ENCODE measurements at places on chromosomes 5 and 9.

DNA sequence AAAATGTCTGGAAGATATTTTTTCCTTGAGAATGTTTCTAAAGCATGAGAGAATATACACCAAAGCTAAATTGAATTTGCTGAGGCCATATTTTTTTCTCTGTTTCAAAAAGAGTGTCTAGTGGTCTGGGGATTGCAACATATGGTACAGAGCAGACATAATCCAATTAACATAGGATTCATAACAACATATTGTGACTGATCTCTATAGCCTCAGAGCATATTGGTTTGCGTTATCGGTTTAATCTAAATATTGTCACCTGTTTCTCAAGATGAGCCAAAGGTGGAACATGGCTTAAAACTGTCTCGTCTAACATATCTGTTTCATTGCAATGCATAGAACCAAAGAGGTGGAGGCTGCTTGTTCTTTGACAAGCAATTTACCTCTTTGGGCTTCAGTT is 3.9 kb downstream of the PPP3R2 start:
- no peak for ATAC-seq

DNA sequence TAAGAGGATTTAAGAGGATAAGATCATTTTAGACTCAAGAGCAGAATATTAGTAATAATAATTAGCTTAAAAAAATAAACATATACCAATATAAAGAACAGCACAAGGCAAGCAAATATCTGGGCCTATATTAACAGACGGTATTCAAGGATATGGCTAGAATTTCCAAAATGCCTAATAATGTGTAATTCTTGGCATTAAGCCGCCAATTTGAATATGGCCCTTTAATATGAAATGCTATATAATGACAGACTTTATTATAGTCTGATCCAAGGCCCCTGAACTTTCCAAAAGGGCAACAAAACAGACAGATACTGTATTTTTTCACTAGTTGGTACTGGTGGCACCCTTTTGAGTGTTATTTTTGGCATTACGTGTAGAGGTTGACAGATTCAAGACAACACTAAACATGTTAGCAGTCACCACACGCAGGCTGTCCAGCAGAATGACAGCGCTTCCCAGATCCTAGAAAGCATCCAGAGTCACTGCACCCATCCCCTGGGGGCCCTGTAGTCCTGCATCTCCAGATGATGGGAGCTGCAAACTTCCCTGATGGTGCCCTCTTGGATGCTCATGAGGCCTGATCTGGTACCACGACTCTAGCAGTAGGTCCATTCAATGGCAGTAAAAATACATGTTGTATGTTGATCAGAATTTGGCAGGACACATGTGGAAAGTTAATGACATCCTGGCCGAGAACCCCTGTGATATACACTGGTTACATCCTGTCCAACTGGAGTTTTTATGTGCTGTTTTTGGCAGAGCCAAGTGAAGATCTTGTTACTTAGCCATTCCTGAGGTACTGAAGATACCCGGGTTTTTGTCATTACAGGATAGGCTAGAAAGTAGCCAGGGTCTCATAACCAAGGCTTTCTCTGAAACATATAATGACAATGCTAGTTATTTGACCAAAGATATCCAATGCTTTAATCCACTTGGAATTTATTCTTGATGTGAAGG is 1.7 kb upstream of the ABL1 start:
- peak; percentile 36 for ATAC-seq

- ATAC-seq: peak; percentile 100
Measured at GRCh38 chr5:174045470-174046025, at the start of gene NSG2. NSG2 (plus strand) TSS chr5:174045706; CDS start chr5:174046756, 1,050 bp downstream.

DNA sequence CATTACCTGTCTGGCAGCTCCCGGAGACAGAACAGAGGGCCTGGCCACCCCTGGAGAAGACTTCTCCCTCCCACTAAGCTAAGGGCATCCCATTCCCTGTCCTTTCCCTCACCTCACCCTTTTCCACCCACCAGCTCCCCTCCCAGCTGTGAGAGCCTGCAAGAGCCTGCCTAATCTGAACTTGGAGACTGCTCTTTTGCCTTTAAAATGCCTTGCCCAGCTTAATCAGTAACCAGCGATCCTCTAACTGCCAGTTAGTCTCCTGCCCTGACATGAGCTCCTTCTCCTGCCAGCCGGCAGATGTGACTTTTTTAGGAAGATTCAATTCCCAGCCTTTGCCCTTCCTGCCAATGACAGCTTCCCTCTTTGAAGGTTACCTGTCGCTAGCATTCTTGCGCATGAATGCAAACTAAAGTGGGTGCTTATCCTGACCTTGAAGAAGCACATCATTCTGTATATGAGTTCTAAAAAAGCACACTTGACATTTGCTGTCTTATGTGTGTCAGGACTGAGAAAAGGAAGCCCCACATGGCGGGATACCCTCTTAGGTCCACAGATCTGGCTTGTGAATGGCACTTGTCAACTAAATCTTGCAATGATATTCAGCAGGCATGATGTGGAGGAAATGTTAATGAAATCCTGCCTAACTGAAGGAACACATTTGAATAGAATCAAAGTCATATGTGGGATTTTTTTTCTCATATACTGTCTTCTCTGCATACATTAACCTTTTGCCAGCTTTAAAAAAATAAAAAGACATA is 411.2 kb upstream of the SLC30A5 start:
- ATAC-seq: no peak

GRCh38 chr9:3012245-3012644 is 168.3 kb upstream of the PUM3 start:
- ATAC-seq: no peak

DNA sequence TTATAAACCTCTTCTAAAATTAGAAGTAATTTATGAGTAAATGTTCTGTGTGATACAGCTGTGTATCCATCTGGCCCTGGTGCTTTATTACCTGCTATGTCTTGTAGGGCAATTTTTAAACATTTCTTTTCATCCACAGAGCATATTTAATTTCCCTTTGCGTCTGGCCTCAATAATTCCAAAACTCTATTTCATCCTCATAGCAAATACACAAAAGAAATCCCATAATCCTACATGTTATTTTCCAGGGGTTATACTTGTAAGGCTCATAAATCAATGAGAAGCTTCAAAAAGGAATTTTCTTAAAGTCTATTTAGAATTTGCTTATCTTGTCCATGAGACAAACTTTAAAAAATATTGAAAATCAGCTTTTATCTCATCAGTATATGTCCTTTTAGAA is 167.0 kb downstream of the TTC39B start:
- ATAC-seq: no peak

- ATAC-seq: no peak
Measured at GRCh38 chr9:113428062-113428615, 17.6 kb downstream of the C9orf43 start.
